Hematopoietic multipotent progenitor cell treated with erythropoietin and hydrocortisone succinate and interleukin-3 and kit ligand, for 8 days (in vitro differentiated cells): ENCODE measurements at places on chromosomes 1 and 21.

GRCh38 chr1:39165049-39165448 lies 39.4 kb upstream of the MACF1 start:
- DNase-seq, result no peak

GRCh38 chr1:149846593-149847466 lies 52.5 kb upstream of the BOLA1 start:
- DNase-seq, result peak; percentile 2

DNA sequence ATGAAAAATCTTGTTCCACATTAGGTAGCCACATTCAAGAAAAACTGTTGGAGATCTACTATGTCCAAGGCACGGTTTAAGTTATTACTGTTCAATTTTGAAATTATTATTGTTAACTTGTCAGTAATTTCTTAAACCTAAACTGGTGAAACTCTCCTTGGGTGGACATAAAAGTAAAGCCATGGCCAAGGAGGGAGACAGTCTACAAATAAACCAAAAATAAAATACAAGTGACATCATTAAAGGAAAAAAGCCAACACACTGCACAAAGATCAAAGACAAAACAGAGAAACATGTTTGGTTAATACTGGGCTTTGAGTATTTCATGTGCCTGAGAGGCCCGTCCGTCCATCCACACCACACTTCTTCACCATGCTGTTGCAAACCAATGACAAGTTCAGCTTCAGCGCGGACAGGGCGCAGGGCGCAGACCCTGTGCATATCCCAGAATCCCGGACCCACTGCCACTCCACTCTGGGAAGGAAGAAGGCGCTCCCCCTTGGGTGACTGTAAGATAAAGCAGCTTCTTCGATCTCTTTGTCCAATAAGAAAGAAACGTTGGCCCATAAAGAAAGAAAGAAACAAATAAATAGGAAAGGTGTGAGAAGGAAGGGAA lies 918 bp upstream of the RASAL2 start:
- no peak for DNase-seq

- no peak for DNase-seq
Observed at GRCh38 chr1:32918179-32918578, 17.0 kb upstream of the TMEM54 start.

DNA sequence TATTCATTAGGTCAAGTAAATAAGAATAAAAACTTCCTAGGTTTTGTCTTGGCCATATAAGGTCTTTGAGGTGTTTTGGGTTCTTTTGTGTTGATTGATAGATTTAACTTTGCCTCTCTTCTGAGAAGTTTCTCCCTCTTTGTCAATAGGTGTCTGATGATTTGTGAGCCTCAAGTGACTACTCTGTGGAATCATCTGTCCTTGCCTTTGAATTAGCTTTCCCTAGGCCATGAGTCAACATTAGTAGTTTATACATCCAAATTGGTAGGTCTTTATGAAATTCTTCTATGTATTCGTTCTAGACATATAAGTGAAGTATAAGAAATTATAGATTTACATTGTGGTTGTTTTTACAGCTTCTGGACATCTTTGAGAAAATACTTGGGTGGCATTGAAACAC lies 864.4 kb downstream of the USP25 start:
- no peak for DNase-seq

GRCh38 chr1:18895317-18895716 lies 7.0 kb downstream of the ALDH4A1 start:
- no peak for DNase-seq

DNA sequence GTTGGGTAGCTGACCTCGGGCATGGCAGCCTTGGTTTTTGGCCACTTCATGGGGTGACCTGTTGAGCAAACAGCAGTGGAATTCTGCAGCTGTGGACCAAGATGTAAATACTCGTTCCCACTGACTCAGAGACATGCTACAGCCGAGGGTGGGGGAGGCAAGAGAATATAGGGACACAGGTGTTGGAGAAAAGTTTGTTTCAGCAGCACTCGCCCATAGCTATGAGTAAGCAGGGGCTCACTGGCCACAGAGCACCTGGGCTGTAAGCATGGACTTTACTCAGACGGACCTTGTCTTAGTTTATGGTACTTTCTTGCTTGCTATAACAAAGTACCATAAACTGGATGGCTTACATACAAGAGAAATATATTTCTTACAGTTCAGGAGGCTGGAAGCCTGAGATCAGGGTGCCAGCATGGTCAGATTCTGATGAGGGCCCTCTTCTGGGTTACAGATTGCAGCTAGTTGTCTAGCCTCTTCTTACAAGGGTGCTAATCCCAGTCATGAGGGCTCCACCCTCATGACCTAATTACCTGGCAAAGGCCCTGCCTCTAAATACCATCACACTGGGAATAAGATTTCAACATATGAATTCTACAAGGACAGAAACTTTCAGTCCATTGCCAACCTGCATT lies 437.2 kb upstream of the DAB1 start:
- DNase-seq, result no peak

- DNase-seq, result no peak
Observed at GRCh38 chr1:89667691-89668090, 34.8 kb downstream of the LRRC8C start.

- DNase-seq, result no peak
Observed at GRCh38 chr1:25564777-25565574, 21.6 kb downstream of the LDLRAP1 start.

GRCh38 chr1:113998361-113998760 lies 19.1 kb downstream of the OLFML3 start:
- DNase-seq, result no peak

DNA sequence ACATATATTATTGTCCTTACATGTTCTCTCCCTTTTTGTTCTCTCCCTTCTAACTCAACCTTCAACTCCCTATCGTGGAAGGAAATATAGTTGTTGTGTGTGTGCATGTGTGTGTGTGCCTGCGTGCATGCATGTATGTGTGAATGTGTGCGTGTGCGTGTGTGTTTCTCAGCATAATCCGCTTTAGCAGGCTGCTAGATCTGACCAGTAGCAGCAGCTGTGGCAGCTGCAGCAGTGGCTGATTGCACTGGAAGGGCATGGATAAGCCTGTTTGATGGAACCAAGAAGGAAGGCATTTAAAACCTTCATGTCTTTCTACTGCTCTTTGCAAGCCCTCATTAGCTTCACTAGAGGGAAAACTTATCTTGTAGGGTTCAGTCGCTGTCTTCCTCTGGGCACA lies 65.6 kb upstream of the IRF2BP2 start:
- DNase-seq, result no peak

DNA sequence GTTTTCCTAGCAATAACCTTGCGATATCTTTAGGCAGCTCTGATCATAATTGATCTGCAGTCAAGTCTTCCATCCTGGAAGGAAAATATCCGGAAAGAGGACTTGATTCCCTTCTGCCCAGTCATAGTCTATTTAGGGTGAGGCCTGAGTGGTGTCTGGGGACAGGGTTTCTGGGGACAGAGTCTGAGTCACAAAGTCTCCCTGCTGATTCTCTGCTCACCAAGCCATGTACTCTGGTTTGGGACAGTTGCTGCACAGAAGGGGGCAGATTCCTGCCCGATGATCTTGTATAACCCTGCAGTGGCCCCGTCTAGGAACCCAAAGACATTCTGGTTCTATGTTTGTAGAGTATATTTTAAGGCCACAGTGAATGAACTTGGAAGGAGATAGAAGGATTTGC lies 178.8 kb downstream of the KCNJ6 start:
- DNase-seq, result no peak

DNA sequence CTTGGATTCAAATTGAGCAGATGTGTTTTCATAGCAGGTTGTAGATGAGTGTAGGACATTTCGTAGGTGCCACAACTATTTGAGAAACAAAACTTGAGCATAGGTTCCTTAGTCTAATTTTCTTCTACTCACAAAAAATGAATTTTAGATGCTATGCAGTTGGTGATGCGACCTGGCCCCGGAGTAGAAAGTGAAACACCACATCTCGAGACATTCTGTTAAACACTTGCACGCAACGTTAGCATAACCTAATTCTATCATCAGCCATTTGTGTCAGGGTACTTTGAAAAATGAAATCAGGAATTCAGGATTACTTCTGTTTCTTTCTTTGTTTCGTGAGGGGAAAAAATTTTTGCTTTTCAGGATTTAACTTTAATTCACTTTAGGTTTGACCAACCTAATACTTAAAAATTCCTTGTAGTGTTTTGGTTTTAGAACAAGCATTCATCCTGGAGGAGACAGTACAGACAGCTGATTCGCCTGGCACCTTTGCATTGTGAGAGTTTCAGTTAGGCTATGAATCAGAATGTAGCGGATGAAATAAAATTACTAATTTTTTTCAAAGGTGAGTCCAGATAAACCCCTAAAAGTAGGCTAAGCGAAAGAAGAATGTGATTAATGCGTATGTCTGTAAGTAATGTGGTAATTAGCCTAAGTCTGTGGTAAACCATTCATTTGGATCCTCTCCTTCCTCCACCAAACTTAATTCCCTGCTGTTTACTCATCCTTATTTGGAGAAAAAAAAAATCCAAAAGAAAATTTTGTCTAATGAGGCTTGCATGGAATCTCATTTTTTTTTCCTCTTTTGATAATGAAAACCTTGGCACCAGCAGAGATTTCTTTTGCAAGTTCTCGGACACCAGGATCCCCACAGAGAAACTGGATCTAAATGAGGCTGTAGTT lies 44.9 kb downstream of the MAP3K21 start:
- DNase-seq, result no peak

DNA sequence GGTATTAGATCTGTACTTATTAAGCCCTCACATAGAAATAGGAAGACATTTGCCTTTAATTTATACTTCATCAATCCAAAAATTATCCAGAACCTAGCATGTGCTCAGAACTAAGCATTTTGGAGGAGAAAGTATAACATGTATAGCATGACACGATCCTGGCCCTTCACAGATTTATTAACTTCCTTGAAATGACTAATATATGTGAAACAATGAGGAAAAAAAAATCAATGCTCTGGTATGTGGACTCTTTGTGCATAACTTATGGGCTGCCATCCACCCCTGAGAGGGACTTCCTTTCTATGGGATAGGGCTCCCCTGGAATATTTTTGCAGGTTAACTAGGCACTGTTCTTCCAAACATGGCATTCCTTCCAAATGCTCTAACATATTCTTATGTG lies 36.6 kb downstream of the CCDC185 start:
- DNase-seq, result no peak

DNA sequence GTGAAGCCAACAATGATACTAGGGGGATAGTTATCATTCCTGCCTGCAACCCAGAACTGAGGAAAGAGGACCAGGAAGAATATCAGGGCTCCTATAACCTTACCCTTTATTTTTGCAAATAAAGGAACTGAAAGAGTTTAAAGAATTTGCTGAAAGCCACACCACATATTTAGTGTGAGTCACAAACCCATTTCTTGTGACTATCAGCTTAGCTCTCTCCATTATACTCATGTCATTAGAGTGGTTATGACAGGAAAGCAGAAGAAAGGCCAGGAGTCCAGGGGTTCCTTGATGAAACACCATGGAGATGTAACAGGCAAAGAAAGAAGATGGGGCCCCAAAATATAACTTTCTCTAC lies 141.1 kb upstream of the SAMSN1 start:
- no peak for DNase-seq

DNA sequence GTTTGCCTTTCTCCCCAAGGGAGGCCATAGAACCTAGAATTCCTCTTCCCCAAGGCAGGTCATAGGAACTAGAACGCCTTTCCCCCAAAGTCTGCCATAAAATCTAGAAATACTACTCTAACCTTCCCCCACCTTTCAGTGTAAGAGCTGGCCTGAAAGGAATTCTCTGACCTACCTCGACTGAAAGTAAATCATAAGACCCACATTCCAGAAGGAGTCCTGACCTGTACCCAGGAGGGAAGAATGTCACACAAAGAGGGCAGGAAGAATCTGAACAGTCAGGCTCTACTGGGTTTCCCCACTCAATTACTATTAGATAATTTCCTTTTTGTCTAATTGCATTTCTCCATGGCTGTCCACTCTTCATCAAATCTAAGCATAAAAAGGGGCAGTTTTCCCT lies 5.7 kb upstream of the ATG4C start:
- DNase-seq, result no peak

GRCh38 chr1:44101328-44101727 lies 17.3 kb upstream of the KLF17 start:
- no peak for DNase-seq

DNA sequence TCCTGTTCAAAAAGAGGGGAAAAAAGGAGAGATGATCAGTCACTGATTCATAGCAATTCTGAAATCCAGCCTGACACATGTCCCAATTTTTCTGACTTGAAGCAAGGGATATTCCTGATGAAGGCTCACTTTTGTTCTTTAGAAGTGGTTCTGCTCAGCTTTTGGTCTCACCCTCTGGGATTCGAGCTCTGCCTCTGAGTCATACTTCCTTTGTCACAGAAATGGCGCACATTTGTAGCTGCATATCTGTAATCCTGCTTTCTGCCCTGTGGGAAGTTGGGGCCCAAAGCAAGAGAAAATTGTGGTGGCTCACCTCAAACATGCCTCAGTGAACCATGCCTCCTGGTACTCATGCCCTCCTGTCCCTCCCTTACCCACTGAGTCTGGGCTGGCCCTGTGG lies 22.3 kb upstream of the FAM78B start:
- DNase-seq, result no peak

DNA sequence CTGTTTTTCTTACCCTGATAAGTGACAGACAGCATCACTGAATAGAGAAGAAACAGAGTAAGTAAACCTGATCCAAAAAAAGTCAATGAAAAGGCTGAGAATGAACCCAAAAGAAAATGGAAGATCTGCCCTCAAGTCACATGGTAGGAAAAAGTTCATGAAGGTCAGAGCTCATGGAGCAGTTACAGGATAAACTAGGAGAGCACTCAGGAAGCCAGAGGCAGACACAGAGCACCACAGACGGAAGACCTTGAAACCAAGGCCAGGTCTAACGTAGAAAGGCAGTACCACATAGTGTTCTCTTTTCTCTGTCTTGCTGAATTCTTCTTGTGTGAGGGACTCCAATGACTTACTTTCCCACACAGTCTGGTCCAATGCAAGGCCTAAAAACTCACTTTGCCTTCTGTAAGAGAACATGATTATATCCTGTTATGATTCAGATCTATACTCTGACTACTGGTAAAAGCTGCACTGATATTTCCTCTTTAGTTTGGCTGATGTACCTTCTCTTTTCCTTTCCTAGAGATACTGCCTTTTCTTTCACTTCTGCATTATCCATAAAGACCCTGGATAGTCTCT lies 40.8 kb downstream of the RTCA start:
- no peak for DNase-seq

DNA sequence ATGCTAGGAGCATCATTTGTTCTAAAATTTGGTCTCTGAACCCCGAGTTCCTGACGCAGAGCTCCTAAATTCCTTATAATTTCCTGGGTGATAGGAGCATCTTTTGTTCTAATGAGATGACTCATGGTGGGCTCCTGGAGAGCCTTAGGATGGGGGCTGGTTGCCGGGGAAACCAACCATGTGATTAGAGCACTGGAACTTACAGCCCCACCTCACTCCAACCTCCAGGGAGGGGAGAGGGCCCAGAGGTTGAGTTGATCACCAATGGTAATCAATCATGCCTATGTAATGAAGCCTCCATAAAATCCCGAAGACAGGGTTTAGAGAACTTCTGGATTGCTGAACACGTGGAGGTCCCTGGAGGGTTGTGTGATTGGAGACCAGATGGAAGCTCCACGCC lies 7.7 kb downstream of the SHISAL2A start:
- DNase-seq, result no peak

DNA sequence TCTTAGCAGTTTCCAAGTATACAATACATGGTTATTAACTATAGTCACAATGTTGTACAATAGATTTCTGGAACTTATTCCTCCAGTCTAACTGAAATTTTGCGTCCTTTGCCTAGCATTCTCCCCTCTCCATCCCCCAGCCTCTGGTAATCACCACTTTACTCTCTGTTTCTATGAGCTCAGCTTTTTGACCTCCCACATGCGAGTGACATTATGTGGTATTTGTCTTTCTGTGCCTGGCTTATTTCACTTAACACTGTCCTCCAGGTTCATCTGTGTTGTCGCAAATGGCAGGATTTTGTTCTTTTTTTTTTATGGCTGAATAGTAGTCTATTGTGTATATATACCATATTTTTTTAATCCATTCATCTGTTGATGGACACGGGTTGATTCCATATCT lies 43.9 kb upstream of the CD101 start:
- DNase-seq, result no peak
